ENCODE measurements at places on chromosomes 2 and 18. TPM values are rescaled to one million over a fixed set of nuclear protein-coding genes. Genes with fewer than 3 reads are reported as not detected.

Gene GULP1
- total RNA-seq: 5.7 TPM

Gene PRSS56
- total RNA-seq: not detected

Gene RAB6C
- total RNA-seq: 0.16 TPM

Gene SCN9A
- 1.4 TPM for total RNA-seq

Gene B3GNT7
- total RNA-seq: 2.4 TPM

GRCh38 chr2:191703079-191703725, 25.3 kb downstream of the NABP1 start:
- DNase-seq: no peak

- no peak for DNase-seq
Observed at GRCh38 chr2:169712791-169713227, 18.5 kb downstream of the PHOSPHO2 start.

GRCh38 chr2:138922973-138923563, 142.9 kb upstream of the NXPH2 start:
- DNase-seq: no peak

- no peak for DNase-seq
Observed at GRCh38 chr18:63287691-63288220, 31.8 kb downstream of the BCL2 start.

DNA sequence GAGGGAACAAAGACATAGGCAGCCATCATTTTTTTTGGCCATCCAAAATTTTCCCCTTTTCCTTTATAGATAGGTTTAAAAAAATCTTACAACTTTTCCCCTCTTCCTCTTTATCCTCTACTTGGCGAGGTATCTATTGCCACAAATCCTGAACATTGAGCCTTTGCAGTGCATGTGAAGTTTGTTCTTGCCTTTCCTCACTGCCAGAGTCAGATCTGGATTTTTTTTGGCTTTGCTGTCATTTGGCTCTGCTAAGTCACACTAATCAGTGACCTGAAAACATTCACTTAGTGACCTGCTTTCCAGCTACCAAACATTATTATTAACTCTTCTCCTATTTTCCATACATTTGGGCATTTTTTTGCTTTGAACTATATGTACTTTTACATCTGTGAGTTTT, 249.2 kb upstream of the ZSWIM2 start:
- DNase-seq: no peak

GRCh38 chr2:27441958-27442919, at the start of gene KRTCAP3:
TSS of gene KRTCAP3 (plus strand) at chr2:27442381. CDS start at chr2:27442413, 32 bp downstream.
- DNase-seq: no peak

DNA sequence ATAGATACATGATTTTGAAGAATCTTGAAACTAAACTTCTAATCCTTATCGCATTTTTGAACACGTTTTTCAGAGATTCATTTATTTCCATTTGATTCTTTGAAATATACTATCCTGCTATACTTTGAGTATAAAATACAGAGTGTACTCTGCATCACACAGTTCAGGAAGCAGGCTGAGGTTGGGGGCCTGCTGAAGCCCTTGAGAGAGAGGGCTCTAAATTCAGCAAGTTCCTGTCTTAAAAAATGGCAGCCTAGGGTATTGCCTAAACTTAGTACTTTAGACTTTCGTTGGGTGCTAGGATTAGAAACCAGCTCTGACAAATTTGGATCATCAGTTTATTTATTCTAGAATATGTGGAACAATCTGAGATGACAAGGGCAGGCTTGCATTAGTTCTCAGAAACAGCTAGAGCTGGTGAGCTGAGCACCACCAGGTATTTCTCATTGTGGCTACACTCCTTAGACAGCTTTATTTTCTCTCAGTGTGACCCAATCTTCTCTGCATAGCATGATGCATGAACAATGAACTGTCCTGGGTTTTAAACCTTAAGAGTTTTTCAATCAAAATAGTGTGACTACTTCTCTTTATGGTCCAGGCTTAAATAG, 49.1 kb downstream of the TFPI start:
- DNase-seq: no peak

DNA sequence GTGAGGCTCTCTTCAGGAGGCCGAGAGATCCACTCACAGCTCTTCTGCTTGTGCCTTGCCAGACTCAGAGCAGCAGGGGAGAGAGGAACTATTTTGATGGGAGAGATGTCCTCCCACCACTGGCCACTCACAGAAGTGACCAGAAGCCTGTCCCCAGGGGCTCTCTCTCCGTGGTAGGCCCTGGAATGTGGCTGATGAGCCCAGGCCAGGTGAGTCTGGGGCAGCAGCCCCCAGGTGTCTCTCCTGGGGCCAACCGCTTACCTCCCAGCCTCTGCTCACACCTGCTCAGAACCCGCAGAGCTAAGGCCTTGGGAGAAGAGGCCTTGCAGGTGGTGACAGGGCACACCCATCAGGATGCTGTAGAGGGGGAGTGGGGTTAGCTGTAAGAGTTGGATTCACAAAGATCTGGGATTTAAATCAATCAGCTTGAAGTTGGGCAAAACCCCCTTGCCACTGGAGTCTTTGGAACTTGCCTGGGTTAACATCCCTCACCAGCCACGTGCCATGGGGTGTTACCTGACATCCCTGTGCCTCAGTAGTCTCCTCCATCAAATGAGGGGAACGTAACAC, 29.1 kb upstream of the ASB18 start:
- DNase-seq: no peak

- no peak for DNase-seq
Observed at GRCh38 chr18:9867071-9867594, 18.6 kb upstream of the TXNDC2 start.
